DMS79 (cell line): ENCODE measurements at places on chromosomes 5 and 9.

- no peak for DNase-seq
These were observed 120.1 kb downstream of the BOD1 start for GRCh38 chr5:173496129-173496882.

DNA sequence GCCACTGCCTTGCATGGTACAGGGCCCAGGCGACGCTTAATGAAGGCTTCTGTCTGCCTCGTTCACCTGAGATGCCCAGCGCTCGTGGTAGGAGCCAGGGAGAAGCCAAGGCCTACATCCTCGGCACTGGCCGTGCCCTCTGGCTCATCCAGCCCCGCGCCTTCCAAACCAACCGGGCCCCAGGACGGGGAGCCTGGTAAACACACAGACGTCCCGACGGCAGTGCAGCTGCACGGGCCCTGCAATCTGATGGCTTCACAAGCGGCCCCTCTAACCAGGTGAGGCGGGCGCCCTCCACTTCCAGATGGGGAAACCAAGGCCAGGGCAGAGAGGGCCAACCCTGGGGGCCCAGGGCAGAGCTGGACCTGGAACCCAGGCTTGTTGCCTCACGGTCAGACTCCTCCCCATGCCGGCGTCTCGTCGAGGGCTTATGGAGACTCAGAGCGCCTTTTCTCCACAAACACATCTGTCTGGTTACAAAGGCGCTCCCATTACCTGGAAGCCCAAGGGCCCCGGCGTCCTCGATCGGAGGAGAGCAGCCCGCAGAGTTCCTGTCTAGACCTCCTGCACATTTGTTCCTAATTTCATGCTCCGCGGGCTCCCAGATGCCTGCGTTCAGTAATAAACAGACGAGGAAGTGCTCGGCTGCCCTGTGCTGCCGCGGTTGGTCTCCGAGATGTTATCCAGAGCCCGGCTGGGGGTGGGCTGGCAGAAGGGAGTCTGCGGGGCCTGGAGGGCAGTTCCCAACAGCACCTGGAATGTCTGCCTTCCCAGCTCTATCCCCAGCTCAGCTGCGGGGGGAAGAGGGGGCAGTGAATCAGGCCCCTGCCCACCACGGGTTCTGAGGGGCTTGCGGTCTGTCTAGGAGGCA, 23.5 kb downstream of the FAM163B start:
- DNase-seq, result peak; percentile 27

DNA sequence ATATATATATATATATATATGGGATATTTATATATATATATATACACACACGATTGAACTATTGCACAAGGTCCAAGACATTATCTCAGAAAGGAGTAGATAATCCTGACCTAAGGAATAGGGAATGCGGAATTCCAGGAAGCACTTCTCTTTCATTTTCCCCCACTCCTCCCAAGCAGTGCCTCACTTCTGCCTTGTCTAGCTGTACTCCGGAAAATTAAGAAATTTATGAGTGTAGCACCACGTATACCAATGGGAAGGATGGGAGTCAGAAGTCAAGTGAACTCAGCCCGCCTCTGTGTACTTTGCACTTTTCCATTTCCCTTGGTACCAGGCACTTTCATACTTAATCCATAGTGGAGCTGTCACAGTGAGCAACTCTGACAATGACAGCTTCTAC, 10.9 kb downstream of the SLC36A1 start:
- no peak for DNase-seq

- peak; percentile 62 for DNase-seq
These were observed 126.2 kb upstream of the VLDLR start for GRCh38 chr9:2495221-2496005.

GRCh38 chr9:130459941-130460669, 15.3 kb downstream of the ASS1 start:
- no peak for DNase-seq

GRCh38 chr9:135616619-135617537, 22.5 kb downstream of the GLT6D1 start:
- no peak for DNase-seq

DNA sequence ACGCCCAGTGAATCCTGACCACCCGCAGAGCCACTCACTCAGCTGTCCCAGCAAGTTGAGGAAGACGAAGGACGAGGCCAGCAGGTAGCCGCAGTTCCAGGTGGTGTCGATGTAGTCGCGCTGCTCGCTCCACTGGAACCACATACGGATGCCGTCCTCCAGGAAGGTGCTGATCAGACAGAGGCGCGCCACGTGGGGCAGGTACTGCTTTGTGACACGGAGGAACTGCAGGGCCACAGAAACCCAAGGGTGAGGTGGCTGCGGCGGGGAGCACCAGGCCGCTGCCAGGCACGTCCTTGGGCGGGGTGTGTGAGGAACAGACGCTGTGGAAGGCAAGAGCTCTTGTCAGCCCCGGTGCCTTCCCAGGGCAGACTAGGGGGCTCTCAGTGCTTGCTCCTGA, 8.6 kb downstream of the SURF4 start:
- DNase-seq, result no peak

DNA sequence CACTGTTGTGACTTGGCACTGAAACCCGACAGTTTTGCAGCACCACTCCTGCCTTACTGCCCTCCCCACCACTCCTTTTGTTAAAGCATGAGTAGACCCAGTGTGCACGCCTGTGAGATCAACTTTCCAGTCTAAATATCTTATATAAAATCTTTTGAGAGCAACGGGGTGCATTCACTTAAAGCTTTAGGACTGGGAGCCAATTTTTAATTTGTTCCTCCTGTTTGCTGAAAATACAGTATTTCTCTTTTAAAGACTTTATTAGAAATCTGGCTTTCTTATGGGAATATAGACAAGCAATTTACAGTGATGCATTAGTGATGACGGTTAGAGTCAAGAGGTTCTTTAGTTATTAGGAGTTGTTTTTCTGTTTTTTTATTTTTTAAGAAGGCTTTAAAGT, 397.5 kb downstream of the TMEM167A start:
- DNase-seq, result no peak

DNA sequence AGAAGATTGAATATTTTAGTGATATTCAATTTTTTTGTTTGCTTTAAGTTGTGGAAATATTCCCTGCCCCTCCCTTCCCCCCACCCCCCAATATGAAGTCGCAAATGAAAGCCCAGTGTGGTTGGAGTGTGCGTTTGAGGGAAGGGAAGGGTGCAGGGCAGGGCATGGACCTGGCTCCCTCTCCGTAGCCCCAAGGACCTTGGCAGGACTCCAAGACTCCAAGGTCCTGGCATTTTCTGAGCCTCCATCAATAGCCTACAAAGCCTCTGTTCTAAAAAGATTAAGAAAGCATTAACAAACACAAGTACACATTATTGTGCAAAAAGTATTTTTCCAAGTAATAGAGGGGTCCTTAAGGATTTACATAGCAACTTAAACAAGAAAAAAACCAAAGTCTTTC, 38.8 kb upstream of the PTPN3 start:
- no peak for DNase-seq

GRCh38 chr5:151056379-151057325, 24.2 kb downstream of the TNIP1 start:
- DNase-seq, result no peak

GRCh38 chr5:35269006-35269405, 38.7 kb upstream of the PRLR start:
- DNase-seq, result no peak

- DNase-seq, result no peak
These were observed 60.1 kb upstream of the FCHO2 start for GRCh38 chr5:72895758-72896157.

DNA sequence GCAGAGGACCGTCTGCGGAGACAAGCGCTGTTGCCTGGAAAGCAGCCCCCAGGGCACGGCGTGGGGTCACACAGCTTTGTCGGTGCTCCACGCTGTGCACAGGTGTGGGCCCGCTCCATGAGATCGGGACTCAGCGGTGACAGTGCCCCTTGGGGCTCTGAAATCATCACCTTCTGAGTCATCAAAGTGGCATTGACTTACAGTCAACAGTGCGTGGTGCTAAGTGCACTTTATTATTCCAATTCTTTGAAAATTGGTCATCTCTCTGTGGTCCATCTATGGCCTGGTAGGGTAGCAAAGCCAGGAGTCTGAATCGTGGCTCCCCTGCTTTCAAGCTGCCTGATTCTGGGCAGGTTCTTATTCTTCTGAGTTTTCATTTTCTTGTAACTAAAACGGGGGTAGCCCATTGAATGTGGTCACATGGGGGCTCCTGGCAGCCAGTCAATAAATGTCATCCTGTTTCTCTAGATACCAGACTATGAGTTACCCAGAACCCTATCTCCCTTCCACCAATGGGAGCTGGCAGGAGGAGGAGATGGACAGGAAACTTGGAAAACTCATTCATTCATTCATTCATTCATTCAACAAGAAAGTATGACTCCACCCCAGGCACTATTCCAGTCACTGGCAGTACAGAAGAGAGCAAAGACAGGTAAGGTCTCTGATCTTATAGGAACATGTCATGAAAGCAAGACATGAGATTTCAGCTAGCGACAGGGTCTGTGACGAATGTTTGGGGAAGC, 20.3 kb upstream of the UNC5A start:
- no peak for DNase-seq

DNA sequence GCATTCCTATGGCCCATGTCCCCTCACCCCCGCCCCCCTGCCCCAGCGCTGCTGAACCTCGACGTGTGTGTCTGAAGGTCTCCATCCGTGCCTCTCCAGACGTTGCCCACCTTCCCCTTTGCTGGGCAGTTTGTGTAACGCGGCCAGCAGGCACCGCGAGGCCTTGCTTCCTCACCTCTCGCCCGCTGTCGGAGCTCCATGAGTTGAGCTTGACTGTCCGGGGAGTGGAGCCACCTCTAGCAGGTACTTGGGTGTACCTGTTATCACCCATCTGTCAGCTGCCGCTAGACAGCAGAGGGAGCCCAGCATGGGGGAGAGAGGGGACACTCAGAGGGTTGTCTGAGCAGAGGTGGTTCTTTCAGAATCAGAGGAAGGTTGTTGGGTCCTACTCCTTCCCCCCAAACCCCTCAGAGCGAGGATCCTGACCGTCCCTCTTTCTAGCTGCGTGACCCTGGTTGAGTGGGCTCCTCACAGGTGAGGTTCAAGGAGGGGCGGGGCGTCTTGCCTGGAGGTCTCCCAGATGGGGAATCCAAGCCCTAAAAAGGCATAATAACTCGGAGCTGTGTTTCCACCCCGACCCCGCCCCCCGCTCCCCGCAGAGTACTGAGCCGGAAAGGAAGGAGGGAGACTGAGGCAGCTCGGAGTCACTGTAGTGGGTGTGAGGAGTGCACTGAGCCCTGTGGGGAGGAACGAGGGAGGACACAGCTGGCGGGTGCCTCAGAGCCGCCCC, 184.7 kb downstream of the C9orf50 start:
- no peak for DNase-seq

DNA sequence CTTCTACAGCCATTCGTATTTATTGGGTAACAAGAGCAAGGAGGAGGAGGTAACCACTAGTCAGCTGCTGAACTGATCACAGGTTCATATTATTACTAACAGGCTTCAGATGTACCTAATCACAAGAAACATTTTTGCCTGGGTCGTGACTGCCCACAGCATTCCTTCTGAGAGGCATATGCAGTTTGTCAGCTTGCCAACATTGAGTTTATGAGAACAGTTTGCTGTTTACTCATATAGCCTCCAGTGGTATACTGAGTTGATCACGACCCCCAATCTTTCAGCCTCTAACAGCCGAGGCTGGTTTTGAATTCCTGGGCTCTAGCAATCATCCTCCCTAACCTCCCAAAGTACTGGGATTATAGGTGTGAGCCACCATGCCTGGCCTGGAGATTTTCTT, 693.6 kb downstream of the TLE1 start:
- DNase-seq, result no peak

- no peak for DNase-seq
These were observed 223.7 kb downstream of the DMRT2 start for GRCh38 chr9:1273859-1274258.

GRCh38 chr5:112861638-112861985, 525 bp downstream of the SRP19 start:
- DNase-seq, result no peak

- no peak for DNase-seq
These were observed 20.7 kb upstream of the XPA start for GRCh38 chr9:97717866-97718265.

- no peak for DNase-seq
These were observed 56.9 kb upstream of the IL7R start for GRCh38 chr5:35799753-35800152.

- no peak for DNase-seq
These were observed at the start of gene SEPTIN8 for GRCh38 chr5:132777209-132778069. SEPTIN8 (minus strand) TSS chr5:132777239; CDS start chr5:132777137, 102 bp downstream.

- DNase-seq, result no peak
These were observed 9.9 kb downstream of the SH3RF2 start for GRCh38 chr5:145946112-145946861.

DNA sequence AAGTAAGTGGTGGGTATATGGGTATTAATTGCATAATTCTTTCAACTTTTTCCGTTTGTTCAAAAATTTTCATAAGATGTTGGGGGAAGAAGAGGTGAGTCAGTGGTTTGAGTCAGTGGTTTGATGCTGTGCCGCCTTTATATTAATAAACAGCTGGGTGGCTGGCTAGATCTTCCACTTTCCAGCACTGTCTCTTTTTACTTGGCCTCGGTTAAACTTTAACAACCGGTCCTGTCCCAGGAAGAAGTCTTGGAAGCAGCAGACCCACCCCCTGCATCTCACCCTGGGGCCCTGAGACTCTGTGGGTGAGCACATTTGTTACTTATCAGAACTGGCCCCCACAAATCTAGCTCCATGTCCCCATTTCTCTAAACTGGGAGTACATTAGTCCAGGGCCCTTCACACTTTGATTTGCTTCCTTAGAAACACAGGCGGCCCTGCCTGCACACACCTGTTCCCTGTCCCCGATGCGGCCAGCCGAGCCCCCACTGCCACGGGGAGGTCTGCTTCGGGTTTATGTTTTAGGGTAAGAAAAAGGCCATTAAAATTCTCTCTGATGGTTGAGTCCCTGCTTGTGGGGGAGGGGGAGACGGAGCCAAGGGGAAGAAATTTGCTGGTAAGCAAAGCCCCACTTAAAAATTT, 90.7 kb downstream of the PTCH1 start:
- no peak for DNase-seq
